Activated CD8-positive, alpha-beta memory T cell treated with anti-CD3 and anti-CD28 coated beads for 24 hours (primary cell): ENCODE measurements at places on chromosomes 13 and 19.

- DNase-seq: no peak
Observed at GRCh38 chr13:92681239-92681638, 545.4 kb upstream of the GPC6 start.

- DNase-seq: no peak
Observed at GRCh38 chr13:66265371-66265770, 964.8 kb downstream of the PCDH9 start.

- no peak for DNase-seq
Observed at GRCh38 chr13:67232384-67232783, 2.2 kb upstream of the PCDH9 start.

DNA sequence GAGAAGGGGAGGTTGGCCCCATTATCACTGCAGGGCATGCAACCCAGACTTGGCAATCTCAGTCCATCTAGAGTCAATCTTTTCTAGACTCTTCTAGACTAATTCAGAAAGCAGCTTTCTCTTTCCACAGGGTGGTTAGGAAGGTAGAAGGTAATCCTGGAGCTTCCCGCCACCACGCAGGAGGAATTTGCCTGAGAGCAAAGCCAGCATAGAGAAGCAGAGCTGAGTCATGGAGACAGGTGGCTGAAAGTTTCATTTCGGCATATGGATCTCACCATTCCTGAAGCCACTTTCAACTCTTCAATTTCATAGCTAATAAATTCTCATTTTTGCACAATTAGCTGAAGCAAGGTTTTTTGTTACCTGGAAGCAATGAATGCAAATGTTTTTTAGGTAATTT, 29.0 kb upstream of the FFAR2 start:
- no peak for DNase-seq

- DNase-seq: no peak
Observed at GRCh38 chr19:7900931-7901330, 2.7 kb upstream of the MAP2K7 start.

DNA sequence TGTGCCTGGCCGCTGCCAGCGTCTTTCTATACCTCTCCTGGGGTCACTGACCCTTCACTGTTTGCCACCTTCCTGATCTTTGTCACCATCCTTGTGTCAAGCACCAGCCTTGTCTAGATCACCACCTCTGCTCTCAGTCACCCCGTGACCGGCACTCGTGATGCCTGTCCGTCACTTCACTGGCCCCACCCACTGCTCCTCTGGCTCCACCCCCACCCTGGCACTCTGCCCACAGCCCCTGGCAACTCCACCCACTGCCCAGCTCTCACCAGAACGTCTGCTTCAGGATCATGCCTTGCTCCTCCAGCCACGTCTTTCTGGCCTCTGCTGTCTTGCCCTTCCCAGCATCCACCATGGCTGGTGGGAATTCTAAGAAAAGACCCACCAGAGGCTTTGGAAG, 24.8 kb upstream of the PLA2G4C start:
- no peak for DNase-seq

DNA sequence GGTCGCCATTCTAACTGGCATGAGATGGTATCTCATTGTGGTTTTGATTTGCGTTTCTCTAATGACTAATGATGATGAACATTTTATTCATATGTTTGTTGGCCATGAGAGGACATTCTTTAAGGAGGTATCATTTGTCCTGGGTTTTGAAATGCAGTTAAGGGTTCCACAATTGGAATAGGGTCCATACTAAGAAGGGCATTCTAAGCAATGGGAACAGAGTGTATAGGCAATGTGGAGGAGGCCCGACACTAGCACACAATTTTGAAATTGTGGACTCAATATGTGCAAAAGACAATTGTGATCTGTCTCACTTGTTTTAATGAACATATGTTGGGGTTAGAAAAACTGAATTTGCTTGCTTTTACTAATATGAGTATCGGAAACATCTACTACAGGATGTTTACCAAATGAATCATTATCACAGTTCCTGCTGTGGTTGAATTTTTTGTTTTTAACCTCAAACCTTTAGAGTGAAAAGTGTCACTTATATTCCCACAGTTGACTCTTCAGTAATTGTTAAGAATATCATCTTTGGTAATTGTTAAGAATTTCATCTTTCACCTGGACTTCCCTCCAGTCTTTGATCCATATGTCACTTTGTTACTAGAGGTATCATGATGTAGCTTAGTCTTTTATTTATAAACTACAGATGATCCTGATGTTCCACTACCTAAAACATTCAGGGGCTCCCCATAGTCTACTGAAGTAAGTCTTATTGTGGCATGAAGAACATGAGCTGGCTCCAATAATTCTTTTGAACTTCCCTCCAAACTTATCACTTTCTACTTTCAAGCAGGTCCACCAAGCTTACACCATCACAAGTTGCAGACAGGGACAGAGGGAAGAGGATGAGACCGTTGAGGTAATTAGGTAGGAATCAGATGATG, 109.7 kb upstream of the KLF12 start:
- no peak for DNase-seq

DNA sequence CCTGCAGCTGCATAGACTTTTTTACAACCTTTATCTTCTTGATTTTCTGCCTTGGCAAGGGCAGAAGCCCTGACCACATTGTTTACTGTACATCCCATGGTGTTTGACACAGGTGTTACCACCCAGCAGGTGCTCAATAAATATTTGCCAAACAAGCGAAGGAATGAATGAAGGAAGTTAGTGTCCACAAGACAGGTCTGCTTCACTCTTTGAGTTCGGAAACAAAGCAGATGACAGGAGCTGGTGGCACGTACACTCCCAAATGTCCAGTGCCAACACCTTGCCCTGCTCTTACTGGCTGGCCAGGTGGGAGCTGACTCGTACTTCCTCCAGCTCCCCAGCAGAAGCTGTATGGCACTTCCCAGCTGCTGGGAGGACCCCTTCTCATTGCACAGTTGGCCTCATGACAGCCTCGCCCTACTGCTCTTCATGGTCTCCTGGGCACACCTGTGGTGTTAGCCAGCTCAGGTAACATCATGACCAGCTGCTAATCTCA, 22.0 kb upstream of the MUC16 start:
- DNase-seq: no peak

GRCh38 chr13:34867590-34867989, 74.5 kb upstream of the NBEA start:
- no peak for DNase-seq

DNA sequence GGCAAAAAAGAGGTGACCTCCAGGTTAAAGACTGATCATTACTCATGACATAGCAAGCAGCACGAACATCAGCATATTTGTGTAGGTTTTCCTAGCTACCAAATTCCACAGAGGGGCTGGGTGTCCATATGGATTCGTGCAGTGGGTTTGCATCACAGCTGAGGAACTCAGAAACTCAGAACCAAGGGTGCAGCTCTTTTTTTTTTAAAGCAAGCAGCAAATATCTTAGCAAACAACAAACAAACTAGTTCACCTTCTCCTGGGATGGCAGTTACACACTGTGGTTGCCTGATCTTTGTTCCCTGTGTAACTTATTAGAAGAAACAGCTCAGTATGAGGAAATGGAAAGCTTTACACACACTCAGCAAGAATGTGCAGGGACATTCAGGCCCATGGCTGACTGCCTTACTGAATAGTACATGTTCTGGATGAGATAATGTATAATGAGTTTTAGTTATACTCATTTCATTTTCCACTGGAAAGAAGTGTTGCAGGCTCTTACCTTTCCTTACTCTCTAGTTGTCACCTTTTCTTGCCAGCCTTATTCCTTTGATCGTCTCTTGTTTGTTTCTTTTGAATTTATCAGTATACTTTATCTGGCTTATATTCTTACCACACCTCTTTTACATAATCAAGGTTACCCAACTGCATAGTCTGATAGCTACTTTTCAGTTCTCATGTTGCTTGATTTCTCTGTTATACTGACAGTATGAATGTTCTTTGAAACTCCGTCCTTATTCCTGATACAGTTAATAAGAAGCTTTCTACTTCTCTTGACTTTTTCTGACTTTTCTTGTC, 4.3 kb downstream of the NDFIP2 start:
- no peak for DNase-seq

GRCh38 chr19:14686411-14686810, 3.4 kb upstream of the ZNF333 start:
- no peak for DNase-seq

DNA sequence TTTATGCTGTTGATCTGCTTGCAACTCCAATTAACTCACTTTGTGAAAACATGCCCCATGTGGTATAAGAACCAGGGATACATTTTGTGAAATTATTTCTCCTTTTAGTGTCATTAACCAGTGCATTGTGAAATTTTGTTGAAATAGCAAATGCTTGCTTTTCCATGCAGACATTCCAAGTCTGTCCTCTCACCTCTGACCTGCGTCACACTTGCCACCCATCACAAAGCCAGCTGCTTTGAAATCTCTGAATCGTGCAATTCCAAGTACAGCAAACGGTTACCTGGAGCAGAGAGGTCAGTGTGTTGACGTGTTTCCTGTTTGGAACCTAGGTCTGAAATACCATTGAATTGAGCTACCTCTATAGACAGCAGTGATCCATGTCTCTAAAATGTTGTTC, 4.9 kb upstream of the SLC25A15 start:
- no peak for DNase-seq

DNA sequence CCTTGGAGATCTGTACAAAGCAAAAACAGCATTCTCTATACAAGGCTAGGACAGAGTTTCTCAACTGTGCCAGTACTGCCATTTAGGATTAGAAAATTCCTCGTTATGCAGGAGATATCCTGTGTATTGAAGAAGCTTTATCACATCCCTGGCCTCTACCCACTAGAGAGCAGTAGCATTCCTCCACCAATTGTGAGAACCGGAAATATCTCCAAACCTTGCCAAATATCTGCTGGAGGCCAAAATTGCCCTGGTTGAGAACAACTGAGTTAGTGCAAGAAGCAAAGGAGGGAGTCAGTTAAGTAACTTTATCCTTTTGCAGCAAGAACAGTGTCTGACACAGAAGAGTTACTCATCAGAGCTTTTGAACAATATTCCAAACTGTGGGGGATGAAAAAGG, 16.2 kb upstream of the FREM2 start:
- no peak for DNase-seq

- no peak for DNase-seq
Observed at GRCh38 chr13:109256866-109257760, 529.3 kb downstream of the IRS2 start.
